ENCODE measurements at places on chromosomes 13 and 19.

- no peak for DNase-seq
These were observed 110.9 kb downstream of the KL start for GRCh38 chr13:33127009-33127551.

DNA sequence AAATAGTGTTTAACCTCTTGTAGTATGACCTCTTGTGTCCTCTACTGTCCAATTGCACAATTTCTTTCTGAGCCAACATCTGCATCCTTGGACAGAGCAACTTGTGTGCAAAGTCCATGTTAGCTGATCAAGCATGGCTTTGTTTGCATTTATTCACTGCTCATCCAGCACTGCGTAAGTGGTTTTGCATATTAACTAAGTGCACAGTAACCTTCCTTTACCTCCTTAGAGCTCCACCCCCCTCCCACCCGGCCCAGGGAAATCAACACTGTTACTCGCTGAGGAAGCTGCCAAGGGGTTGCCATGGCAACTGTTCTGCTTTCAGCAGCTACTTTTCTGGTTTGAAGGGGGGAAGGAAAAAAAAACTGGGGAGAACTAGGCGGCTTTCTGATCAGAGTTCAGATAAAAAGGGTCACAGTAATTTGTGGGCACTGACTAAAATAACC, 153.5 kb upstream of the KLF12 start:
- DNase-seq, result peak; percentile 92

DNA sequence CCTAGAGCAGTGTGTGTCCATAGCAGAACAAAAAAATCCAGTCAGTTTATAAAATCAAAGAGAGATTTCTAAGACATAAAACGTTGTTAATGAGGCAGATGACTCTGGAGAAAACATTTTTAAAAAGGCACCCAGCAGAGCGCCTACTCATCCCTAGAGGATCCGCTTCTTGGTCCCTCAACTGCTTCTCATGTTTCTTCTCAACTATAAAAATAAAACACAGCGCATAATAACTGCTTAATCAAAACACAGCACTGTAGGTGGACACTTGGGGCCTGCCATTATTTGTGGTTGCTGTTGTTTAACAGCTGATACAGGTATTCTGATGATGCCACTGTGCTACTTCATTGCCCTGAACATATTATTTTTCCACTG, 347.9 kb downstream of the FGF9 start:
- DNase-seq, result no peak

DNA sequence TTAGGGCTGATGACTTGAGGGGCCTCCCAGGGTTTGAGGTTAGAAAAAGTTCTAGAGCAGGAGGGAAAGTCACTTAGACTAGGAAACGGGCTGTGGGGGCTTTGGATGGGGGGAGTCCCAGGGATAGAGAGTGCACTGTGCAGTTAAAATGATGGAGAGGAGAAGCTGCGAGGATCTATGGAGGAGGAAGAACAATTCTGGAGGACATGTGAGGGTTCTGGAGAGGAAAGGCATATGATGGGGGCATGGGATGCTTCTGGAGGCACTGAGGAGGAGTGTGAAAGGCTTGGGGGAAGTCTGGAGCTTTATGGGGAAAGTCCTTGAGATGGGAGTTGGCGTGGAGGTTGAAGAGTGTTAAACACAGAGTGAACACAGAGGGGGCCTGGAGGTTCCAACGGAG, 2.2 kb downstream of the KCNC3 start:
- no peak for DNase-seq

DNA sequence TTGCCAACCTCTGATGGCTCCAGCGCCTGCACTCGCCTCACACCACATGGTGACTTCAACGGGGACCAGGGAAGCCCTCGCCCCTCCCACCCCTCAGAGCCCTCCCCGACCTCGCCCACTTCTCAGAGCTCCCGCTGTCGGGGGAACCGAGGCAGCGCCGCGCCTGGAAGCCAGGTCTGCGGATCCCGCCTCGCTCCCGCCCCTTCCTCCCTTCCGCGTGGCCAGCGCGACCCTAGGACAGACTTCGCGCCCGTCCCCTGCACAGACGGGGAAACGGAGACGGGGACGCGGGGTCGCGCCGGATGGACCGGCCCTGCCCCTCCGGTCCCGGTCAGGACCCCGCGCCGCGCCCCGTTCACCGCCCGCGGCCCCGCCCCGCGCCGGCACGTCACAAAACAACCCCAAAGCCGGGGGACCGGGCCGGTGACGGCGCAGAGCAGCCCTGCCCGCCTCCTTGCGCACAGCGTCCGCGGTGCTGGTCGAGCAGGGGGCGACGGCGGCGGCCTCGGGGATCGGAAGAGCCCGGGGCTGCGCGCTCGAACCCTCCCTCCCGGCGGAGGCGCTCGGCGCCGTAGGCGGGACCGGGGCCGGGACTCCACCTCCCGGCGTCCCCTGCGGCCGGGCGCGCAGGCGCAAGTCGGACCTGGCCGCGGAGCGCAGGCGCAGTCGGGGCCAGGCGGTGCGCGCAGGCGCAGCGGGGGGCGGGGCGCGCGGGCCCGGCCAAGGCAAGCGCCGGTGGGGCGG, 379 bp upstream of the CDC34 start:
- peak; percentile 91 for DNase-seq

GRCh38 chr19:46471116-46471733, at the start of gene PNMA8A:
Gene PNMA8A (minus strand): TSS chr19:46471563. CDS start chr19:46471035, 528 bp downstream.
- DNase-seq, result no peak

- DNase-seq, result no peak
These were observed 762 bp downstream of the ZNF45 start for GRCh38 chr19:43934055-43934984.

DNA sequence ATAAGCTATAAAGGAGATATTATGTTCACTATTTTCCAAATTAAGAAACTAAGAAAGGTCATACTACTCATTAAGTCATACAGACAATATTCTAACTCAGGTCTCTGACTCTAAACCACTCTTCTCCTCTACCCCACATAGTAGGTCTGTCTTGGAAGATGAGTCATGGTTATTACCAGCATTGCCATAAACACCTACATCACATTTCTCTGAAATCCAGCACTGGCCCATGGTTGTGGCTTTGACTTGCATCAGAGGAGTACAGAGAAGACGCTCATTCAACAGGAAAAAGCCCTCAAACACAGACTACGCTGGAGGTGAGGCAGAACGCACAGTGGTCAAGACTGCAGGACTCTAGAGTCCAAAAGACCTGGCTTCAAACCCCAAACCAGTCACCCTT, 476.8 kb downstream of the COG6 start:
- DNase-seq, result no peak

All from CD4-positive, alpha-beta T cell treated with Interleukin-12 subunit alpha and Interleukin-12 subunit beta, for 1 hour (primary cell).